Stimulated activated CD4-positive, alpha-beta T cell treated with anti-CD3 and anti-CD28 coated beads, Interleukin-12 subunit alpha, Interleukin-12 subunit beta, amount 100 ng/mL, for 48 hours (primary cell): ENCODE measurements at places on chromosomes 4 and X.

- peak; percentile 4 for DNase-seq
These were observed 332.7 kb downstream of the MID1IP1 start for GRCh38 chrX:39133971-39134370.

DNA sequence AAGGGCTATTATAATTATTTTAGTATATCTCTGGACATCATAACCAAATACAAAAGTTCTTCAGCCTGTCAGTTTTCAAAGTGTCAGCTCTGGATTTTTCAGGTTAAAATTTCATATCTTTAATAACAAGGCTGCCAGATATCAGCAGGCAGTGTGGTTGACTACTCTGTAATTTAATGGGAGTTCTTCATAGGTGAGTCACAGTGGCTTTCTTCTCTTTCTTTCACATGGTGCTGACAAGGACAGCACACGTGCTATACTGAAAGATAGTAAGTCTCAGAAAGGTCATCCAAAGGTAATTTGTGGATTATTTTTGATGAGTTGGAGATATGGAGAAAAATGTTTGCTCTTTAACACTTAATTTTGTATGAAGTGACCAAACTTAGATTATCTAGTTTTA is 43.2 kb downstream of the GALNT7 start:
- no peak for DNase-seq

DNA sequence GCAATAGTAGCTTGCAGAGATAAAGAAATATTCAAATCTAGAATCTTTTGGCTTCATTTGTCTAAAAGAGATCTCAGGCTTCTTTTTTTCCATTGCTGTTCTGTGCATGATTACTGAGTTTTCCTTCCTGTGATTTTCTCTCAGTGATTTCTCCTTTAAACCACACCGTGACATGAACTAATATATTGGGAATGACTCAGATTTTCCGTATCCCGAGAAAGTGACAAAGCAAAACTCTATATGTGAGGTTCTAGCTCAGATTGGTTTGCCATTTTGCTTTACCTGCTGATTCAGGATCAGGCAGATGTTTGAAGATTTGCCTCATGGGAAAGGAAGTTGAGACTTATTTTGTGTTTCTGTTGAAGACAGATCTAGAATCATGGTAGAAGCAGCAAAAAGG is 59.4 kb downstream of the MTHFD2L start:
- DNase-seq: no peak

DNA sequence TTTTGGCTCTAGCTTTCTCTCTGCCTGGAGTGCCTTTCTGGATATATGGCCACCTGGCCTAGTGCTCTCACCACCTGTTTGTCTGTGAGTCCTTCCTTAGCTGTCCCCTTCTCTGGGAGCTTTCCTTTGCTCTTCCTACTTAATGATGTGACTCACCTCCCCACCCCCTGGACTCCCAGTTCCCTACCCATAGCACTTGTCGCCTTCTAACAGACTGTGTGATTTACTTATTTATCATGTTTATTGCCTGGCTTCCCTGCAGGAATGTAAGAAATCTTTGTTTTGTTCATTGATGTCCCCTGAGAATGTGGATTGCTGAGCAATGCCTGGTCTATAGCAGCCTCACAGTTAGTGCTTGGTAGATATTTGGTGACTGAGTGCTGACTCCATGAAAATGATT is 18.9 kb downstream of the ADD1 start:
- no peak for DNase-seq

GRCh38 chrX:17459661-17460060 is 84.7 kb downstream of the NHS start:
- no peak for DNase-seq

DNA sequence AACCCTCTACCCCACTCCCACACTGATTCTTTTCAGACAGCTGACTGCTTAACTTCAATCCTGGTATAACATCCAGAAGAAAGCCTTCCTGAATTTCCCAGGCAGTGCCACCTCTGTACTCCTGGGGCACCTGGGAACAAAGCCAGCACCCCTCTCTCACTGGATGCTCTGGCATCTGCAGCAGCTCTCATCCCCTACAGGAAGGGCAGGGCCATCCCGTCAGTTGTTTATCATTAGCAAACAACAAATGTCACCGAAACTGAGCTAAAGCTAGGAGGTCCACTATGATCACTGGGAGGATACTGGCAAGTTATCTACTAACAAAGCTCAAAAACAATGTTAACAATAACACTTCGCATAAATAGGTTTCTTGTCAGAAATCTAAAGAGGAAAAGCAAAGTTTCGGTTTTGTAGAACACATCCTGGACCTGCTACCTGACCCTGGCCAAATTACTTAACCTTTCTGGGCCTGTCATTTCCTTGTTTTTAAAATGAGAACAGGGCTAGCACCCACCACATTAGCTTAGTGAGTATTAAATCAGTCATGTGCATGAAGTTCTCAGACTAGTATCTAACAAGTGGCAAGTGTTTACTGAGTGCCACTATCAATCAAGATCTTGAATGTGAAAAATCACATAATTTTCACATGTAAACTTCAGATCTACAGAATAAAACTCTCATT is 86.6 kb downstream of the NR3C2 start:
- DNase-seq: no peak

DNA sequence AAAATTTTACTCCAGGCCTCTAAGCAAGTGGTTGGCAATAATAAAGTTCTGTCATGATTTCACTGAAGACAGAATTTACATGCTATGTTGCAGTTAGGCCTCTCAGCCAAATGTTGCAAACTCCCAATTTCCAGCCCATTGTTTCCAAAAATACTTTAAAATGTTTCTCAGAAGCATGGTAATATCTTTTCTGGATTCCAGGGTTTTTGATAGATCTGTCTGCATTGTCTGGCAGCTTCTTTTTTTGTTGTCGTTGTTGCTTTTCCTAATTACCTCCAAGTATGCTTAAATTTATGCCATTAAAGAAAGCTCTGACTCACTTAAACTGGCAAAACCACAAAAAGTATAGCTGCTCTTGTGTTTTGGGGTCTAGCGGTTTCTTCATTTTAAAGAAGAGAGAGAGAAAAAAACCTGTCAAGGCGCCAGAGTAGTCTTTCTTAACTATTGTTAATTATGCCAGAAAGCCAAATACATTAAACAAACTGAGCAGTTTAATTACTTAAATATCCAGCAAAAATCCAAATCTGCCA is 97.0 kb downstream of the AGTR2 start:
- DNase-seq: no peak
